ENCODE measurements at places on chromosomes 5 and 9. TPM values are rescaled to one million over a fixed set of nuclear protein-coding genes. Genes with fewer than 3 reads are reported as not detected.

F2R gene
- 170 TPM for total RNA-seq

CTXN3 gene
- not detected for total RNA-seq

CCNI2 gene
- total RNA-seq = not detected

PBX3 gene
- 103 TPM for total RNA-seq

SLC34A3 gene
- total RNA-seq = under 0.01 TPM

PKD2L2 gene
- total RNA-seq = not detected

TARS1 gene
- total RNA-seq = 250 TPM

MARCOL gene
- total RNA-seq = not detected

PCDHGC4 gene
- total RNA-seq = 6.0 TPM

PROB1 gene
- 1.2 TPM for total RNA-seq

SOX30 gene
- under 0.01 TPM for total RNA-seq

OR1J2 gene
- total RNA-seq = not detected

LMBRD2 gene
- 12.2 TPM for total RNA-seq

NR2F1 gene
- 55.4 TPM for total RNA-seq

SPINK7 gene
- not detected for total RNA-seq

BARHL1 gene
- not detected for total RNA-seq

ITK gene
- total RNA-seq = not detected

NR3C1 gene
- 102 TPM for total RNA-seq

JAKMIP2 gene
- 0.50 TPM for total RNA-seq

MYMK gene
- total RNA-seq = not detected

CD72 gene
- total RNA-seq = 2.0 TPM

OTP gene
- total RNA-seq = not detected

ZDHHC11 gene
- 2.8 TPM for total RNA-seq

RAPGEF6 gene
- total RNA-seq = 19.4 TPM

CSNK1A1 gene
- total RNA-seq = 533 TPM

LECT2 gene
- not detected for total RNA-seq

SPATA31A3 gene
- not detected for total RNA-seq

PTPRD gene
- total RNA-seq = 13.1 TPM

PCDHGA5 gene
- total RNA-seq = 2.8 TPM

PDLIM7 gene
- total RNA-seq = 79.7 TPM

GPR151 gene
- total RNA-seq = not detected

PTGDS gene
- 36.7 TPM for total RNA-seq

CYLC2 gene
- total RNA-seq = not detected

TRIO gene
- 319 TPM for total RNA-seq

ARHGEF37 gene
- total RNA-seq = 2.2 TPM

CSF1R gene
- under 0.01 TPM for total RNA-seq

TCF7 gene
- 7.1 TPM for total RNA-seq

ACER2 gene
- total RNA-seq = 1.6 TPM

KIF2A gene
- total RNA-seq = 55.9 TPM

IFNA2 gene
- not detected for total RNA-seq

MAN2A1 gene
- total RNA-seq = 78.1 TPM

FLT4 gene
- total RNA-seq = 0.15 TPM

GABRG2 gene
- not detected for total RNA-seq

LCN10 gene
- not detected for total RNA-seq

MEIKIN gene
- not detected for total RNA-seq

SVEP1 gene
- total RNA-seq = 150 TPM

DMRT2 gene
- not detected for total RNA-seq

ANKRD34B gene
- total RNA-seq = not detected

CATSPER3 gene
- 0.17 TPM for total RNA-seq

PCDHGA3 gene
- total RNA-seq = 2.6 TPM

NPR3 gene
- 82.2 TPM for total RNA-seq

MARVELD2 gene
- 0.17 TPM for total RNA-seq

SPATA31E1 gene
- total RNA-seq = not detected

ARL14EPL gene
- total RNA-seq = not detected

GAPT gene
- total RNA-seq = not detected

FIBCD1 gene
- total RNA-seq = 17.5 TPM

CDH6 gene
- total RNA-seq = 77.2 TPM

WHRN gene
- 0.73 TPM for total RNA-seq

TRPM3 gene
- under 0.01 TPM for total RNA-seq

Measured in smooth muscle cell of trachea (primary cell).